ENCODE measurements at places on chromosomes 2 and 18.

- no peak for DNase-seq
Observed at GRCh38 chr2:175195012-175195411, 13.5 kb upstream of the ATP5MC3 start.

DNA sequence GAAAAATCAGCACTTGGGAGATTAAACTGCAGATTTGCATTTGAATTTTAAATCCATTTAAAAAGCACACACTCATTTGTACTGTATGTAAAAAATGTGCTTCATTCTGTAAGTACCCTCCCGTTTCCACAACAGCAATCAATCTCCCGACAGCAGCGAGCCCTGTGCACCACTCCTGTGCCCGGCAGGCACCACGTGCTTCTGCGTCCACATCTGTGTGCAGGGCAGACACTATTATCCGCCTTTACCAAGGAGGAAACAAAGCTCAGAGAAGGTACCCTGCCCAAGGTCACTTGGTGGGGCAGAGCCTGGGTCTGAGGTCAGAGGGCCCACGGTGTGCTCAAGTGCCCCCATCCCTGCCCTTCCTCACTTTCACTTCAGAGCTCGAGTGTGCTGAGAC lies 7.5 kb downstream of the HSBP1L1 start:
- no peak for DNase-seq

DNA sequence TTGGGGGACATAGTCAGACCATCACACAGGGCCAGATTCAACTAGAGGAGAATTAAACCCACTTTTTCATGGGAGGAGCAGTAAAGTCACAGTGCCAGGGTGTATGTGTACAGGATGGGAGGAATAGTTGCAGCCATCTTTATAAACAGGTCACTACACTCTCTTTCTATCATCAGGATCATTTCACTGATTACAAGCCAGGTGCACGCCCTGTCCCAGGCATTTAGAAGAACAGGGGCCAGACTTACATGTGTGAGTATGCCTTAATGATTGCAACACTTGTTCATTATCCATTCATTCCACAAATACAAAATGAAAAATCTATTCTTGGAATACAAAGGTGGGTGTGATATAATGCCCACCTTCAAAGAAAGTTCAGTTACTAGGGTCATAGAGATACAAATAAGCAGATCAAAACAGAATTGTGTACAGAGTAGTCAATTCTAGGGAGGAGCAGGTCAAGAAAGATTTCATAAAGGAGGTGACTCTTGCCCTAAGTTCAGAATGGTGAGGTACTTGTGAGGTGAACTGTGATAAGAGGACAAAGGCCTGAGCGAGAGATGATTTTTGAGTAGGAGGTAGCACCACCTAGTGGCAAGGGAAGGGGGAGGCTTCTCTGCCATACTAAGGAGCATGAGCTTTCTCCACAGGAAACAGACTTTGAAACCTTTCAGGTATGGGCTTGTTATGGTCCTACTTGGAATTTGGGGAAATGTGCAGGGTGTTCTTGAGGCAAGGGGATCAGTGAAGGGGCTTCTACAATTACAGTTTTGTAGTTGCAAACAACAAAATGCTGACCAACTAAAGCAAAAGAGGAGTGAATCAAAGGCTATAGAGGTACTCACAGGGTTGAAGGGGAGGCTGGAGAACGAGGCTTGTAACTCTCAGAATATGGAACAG lies 156.3 kb downstream of the SUCLG1 start:
- DNase-seq, result peak; percentile 6

DNA sequence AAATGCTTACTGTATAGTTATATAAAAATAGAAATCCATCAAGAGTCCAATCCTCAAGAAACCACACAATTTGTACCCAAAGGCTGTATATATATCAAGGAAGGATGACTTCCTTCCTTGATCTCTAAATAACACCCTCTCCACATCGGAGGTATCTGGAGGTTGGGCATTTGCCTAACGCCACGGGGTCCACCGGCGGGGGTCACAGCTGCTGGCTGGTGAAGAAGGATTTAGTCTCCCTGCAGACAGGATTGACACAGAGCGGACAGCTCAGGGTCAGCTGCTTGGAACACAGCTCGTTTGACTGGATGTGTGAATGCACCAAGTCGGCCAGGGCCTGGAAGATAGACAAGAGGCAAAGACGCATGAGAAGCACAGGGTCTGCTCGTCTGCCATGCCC lies 36.0 kb downstream of the FECH start:
- DNase-seq, result no peak

DNA sequence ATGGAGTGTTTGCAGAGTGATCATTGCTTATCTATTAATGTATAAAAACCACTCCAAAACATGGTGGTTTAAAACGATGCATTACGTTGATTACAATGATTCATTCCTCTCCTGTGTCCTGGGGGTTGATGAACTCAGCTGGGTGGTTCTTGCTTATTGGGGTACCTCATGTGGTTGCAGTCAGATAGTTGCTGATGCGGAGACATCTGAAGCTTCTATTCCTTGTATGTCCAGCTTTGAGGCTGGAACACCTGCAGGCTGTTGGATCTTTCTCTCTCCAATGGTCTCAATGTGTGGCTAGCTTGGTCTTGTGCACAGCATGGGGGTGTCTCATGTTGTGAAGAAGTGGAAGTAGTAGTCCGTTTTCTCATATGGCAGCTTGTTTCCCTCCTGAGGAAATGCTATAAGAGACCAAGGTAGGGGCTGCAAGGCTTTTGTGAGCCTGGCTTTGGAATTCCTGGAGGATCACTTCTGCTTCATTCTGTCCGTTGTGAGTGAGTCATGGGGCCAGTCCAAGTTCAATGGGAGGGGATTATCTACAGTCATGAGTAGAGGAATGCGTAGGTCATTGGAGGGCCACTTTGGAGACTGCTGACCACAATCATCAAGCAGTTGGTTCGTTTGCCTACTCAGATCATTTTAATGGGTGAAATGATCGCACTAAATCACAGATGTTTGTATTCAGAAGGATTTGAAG lies 601.0 kb downstream of the SLC4A3 start:
- DNase-seq, result no peak

DNA sequence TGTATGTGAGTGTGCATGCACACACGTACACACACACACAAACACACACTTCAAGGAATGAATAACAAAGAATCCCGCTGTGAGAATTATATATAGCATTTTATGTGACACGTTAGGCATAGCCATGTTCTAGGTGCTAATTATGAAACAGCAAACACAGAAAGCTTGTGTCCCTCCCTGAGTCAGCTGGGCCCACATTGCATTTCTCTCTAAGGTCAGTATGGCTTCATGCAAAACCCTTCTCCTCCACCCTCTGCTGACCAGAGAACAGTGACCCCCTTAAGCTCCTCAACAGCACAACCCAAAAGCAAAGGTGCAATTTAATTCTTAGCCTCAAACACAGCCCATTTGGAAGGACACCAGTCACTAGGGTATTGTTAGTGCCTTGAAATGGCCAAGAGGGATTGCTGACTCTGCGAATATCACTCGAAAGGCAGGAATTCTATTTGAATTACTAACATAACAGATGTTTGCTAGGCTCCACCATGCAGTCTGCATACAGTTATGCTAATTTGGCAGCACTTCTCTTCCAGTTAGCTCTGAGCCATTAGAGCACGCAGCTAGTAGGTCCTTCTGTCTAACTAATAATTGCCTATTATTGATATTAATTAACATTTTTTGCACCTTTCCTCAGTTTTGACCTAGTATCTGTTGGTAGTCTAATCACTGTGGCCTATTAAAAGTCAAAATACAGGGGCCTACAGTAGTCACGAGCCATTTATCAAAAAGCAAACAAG lies 149.0 kb downstream of the LNPK start:
- no peak for DNase-seq

- no peak for DNase-seq
Observed at GRCh38 chr2:105215586-105216192, 25.9 kb upstream of the GPR45 start.

GRCh38 chr18:79786786-79787526 lies 10.8 kb upstream of the KCNG2 start:
- DNase-seq, result no peak

DNA sequence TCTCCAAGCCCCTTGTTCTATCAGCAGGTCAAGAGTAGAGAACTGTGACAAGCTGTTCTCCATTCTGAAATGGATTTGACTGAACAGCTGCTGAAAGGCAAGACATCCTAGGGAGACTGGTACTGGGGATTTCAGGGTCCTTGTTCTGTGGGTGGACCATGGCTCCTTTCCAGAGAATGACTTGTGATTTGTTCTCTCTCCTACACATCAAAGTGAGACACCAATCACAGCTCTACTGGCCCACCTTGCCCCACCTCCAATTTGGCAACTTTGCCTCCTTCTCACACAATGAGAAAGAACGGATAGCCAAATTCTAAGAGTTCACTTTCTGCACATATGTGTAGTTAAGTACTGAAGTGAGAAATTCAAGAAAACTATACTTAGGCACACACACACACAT lies 67.4 kb downstream of the BCL11A start:
- DNase-seq, result no peak

- DNase-seq, result no peak
Observed at GRCh38 chr18:26978812-26979341, 113.4 kb upstream of the AQP4 start.

DNA sequence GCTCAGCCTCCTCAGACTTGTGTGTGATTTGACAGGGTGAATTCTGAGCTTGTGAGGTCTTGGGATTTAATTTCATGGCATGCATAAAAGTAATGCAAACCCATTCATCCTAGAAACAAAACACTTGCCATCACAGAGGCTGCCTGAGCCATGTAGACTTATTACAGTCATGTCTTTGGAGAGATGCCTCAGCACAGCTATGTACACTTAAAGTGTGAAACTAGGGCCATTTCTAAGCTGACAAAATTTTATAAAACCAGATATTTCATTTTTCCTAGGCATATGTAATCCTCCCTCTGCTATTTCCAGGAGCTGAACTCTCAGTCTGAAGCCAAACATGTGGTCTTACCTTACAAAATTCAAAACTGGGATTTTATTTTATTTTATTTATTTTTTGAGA lies 322.2 kb upstream of the SPHKAP start:
- DNase-seq, result no peak

DNA sequence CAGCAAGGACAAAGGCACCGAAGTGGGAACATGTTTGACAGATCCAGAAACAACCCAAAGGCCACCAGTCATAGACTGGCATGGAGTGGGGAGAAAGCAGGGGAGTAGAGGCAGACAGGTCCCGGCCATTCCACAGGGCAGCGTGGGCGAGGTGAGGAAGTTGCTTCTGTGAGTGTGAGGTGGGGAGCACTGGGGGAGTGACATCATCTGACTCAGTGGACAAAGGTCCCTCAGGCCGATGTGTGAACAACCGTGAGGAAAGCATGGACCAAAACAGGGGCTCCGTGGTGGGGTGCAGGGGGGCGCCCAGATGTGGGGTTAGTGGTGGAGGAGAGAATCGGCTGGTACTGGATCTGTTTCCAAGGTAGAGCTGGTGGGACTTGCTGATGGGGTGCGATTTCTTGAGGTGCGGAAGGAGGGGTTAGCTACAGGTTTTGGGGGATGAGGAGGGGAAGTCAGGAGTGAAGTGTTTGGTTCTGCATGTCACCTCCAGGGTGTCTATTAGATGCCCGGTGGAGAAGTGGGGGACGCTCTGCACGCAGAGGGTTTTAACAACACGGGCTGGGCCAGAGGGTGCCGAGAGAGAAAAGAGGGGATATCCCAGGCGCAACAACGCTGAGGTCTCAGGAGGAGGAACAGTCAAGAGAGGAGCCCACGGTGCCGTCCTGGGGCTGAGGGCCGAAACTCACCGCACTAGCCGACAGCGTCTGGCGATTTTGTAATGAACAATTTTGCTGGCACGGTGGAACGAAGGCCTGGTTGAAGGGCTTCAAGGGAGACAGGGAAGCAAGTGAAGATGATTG lies 2.5 kb upstream of the SFT2D3 start:
- DNase-seq, result no peak

- DNase-seq, result no peak
Observed at GRCh38 chr2:28729698-28730097, 21.9 kb upstream of the PPP1CB start.

DNA sequence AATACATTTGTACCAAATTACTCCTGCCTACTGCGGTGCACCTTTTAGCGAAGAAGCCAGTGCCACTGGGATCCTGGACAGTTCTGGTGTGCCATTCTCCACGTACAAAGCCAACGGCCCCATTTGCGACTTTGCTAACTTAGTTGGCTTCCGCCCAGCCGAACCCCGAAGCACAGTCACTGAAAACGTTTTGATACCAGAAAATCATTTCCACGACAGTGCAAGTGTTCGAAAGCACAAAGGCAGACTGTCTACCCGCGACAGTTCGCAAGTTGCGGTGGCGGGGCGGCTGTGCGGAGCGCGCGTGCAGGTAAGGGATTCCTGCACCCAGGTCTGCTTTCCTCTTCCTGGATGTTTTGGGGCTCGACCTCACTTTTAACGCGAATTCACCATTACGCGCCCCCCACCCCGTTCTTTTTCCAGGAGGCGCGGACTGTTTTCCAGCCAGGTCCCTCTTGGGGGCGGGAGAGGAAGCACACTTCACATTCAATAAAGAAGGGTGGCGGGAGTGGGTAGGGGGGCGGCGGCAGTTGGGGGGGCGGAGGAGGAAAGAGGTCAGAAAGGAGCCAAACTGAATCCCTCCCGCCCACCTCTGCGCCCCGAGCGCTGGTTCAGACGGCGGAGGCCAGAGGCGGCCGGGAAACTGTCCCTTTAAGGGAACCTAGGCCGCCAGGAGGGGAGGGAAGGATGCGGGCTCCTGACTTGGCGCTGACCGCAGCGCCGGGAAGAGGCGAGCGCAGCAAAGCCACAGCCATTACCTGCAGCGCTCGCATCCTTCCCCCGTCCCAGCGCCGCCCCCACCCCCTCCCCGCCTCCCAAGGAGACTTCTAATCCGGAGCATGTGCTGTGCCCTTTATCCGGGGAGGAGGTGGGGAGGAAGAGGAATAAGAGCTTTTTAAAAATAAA lies 107.4 kb upstream of the KCTD1 start:
- no peak for DNase-seq

- DNase-seq, result no peak
Observed at GRCh38 chr2:211068108-211068780, 511.8 kb downstream of the CPS1 start.

DNA sequence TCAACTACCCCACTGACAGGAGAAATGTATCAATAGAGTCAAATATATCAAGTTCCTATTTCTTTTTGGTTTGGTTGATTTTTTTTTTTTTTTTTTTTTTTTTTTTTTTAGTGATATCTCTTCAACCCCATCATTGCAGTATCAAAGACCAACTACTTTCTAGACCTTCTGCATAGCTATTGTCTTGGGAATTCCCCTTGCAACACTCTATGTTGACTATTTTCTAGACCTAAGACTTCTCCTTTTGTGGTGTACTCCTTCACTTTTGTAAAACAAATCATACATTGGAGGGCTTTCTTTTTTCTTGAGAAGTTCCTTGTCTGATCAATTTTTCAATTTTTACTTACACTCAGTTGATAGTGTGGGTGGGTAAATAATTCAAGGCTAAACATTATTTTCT lies 46.5 kb upstream of the NR4A2 start:
- DNase-seq, result no peak

GRCh38 chr2:62511636-62512035 lies 5.6 kb upstream of the TMEM17 start:
- no peak for DNase-seq

- DNase-seq, result no peak
Observed at GRCh38 chr2:42969231-42970150, 177.1 kb upstream of the HAAO start.

GRCh38 chr2:190635781-190636180 lies 13.1 kb upstream of the NAB1 start:
- no peak for DNase-seq

GRCh38 chr2:7190587-7191324 lies 273.5 kb downstream of the RNF144A start:
- no peak for DNase-seq
